ENCODE measurements at places on chromosomes 12 and 14. TPM values are rescaled to one million over a fixed set of nuclear protein-coding genes. Genes with fewer than 3 reads are reported as not detected.

OR6C2 gene
- not detected for total RNA-seq

LBHD2 gene
- total RNA-seq, result 0.82 TPM

DNA sequence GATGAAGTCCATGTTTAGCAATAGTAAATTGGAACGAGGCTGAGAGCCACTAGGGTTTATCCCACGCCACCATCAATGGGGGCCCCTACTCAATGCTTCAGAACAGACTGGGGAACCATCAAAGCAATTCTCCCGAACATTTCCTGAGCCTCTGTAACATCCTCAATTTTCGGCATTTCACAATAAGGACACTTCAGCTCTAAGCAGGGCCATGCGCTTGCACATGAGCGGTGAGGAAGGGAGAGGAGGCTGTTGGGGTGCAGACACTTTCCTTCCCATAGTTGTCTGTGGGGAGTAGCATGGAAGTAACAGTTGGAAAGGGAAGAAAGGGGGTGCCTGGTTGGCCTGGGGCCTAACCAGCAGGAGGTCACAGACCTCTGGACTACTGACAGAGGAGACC is 129.9 kb upstream of the PRMT8 start:
- no peak overlapping the region for H3K27ac ChIP-seq
- no peak overlapping the region for H3K4me3 ChIP-seq
- no peak for DNase-seq
- H3K4me1 ChIP-seq, result no peaks in the 10 kb centered on the region

EFS gene
- total RNA-seq, result not detected
